ENCODE measurements at places on chromosomes 7 and 10. TPM values are rescaled to one million over a fixed set of nuclear protein-coding genes. Genes with fewer than 3 reads are reported as not detected.

- no peak for DNase-seq
Measured at GRCh38 chr7:26397796-26398426, 106.2 kb downstream of the SNX10 start.

GRCh38 chr7:16715928-16716327 lies 37.6 kb upstream of the TSPAN13 start:
- no peak for DNase-seq

The AOC1 gene
- polyA plus RNA-seq, result 54.2 TPM

The GNG11 gene
- 38.1 TPM for polyA plus RNA-seq

The MICALL2 gene
- polyA plus RNA-seq, result 7.9 TPM

DNA sequence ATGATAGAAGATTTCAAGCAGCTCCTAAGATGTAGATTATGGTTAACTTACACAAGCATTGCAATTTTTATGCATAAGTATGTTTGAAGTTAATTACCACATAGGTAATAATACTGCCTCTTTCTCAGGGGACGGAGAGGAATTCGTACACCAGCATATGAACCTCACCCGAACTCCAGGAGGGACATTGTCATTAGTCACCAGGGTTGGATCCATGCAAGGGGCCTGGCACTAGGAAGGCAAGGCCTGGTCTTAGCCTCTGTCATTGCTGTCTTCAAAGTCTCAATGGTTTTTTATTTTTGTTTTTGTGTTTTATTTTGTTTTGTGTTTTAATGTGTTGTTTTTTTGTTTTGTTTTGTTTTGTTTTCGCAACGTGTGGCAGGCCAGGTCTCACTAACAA lies 145.6 kb upstream of the PPP2R2D start:
- no peak for DNase-seq

Data from left kidney (tissue), 8 donors.